ENCODE measurements at places on chromosomes 3 and 15.

DNA sequence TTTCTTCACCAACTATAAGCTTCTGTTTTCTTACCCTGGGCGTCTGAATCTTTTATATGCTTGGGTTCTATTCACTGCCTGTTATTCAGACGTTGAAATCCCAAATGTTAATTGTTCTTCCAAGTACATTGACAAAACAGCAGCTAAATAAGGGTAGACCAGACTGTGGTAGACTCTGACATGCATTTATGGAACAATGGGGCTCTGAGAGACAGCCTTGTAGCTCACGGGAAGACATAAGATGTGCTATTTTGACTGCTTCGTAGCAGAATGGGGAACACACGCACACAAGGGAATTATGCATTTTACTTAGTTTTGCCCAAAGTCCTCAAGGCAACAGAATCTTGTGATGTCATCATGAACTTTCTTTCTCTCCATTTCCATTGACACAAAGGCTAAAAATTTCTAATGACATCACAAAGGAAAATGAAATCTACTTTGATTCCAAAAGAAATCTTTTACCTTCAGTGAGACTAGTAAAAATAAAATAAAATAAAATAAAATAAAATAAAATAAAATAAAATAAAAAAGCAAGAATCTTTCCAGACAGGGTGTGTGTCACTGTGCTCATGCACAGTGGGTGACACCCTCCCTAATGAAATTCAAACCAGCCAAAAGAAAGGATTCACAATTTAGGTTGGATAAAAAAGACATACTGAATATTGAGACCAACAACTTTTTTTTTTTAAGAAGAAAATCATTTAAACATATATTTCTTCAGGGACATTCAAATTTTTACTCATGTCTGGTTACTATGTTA is 346.6 kb downstream of the ZBTB20 start:
- DNase-seq: peak; percentile 19

DNA sequence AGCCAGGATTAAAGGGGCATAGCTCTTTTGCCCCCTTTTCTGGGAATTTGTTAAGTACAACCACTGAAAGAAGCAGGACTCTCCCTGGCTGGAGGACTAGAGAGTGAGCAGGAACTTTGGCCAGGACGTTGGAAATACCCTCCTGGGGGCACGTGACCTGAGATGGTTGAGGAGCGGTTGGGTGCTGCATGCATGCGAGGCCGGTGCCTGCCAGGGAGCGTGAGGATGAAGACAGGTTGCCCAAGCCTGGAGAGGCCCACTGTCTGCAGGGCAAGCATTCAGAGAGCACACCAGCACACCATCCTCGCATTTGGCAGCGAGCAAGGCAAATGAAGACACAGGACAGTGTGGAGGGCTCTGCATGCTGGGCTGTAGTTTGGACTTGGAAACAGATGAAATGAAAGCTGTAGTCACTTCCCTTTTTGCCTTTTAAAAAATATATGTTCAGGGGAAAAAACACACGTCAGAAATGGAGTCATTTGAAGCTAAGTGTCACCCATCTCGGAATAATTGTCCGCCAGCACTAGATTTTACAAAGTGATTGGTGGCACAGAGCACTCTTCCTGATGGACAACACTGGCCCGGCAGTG is 217.6 kb downstream of the SLCO3A1 start:
- DNase-seq: no peak

- no peak for DNase-seq
Observed at GRCh38 chr15:49085696-49086459, 39.6 kb upstream of the SECISBP2L start.

DNA sequence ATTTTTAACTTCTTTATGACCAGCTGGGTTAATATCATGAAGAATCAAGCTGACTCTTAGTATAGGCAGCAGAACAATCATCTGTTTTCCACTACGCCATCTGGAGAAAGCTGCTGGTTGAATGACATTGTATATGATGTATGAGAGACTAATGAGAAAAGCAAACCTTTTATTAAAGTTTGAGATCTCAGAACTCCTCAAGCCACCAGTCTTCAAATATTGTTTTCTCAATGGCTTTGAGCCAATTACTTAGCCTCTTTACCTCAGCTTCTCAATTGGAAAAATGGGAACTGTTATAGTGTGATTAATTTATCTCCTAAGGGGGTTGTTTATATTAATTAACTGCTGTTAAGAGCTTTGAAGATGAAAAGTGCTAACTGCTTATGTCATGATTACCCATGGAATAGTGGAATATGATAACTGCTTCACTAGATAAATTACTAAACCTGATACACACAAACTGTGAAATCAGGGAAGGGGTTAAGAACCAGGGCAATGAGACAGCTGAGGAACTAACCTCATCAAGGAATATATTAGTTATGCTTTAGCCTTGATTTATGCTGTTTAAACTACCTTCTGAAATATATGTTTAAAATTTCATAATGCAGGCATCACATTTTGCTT is 330.1 kb downstream of the SOX2 start:
- DNase-seq: no peak

DNA sequence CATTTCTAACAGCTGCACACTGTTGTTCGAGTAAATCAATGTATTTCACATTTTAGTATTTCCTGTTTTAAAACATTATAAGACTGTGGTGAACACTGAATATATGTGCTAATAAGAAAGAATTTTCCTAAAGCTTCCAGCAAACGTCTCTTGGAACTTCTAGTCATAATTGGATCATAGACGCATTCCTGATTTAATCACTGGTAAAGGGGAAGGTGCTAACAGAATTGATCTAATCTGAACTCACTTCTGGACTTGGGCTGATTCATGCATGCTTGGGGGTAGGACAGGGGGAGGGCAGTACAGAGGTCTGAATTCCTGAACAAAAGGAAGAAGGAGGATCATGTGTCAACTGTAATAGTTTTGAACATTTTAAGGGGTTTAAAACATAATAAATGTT is 7.3 kb upstream of the LEKR1 start:
- DNase-seq: peak; percentile 74

GRCh38 chr3:168914662-168915061 is 748.9 kb downstream of the MECOM start:
- peak; percentile 51 for DNase-seq

GRCh38 chr3:133394561-133395311 is 5.1 kb upstream of the BFSP2 start:
- peak; percentile 39 for DNase-seq

DNA sequence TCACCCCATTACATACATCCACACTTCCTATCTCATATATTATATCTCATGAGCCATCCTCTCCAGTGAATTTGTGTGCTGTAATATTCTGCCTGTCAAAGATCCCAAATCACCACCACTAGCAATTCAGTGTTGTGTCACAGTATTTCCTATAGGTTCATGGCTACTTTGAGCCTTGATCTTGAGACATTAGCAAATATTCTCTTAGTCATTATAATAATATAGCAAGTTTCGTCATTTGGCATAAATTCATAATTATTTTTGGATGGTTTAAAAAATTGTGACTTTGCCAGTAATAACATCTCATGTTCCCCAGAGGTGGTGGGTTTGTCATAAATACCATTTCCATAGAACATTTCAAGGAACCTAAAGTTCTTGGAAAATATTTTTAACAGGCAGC is 47.7 kb downstream of the CMSS1 start:
- DNase-seq: no peak

DNA sequence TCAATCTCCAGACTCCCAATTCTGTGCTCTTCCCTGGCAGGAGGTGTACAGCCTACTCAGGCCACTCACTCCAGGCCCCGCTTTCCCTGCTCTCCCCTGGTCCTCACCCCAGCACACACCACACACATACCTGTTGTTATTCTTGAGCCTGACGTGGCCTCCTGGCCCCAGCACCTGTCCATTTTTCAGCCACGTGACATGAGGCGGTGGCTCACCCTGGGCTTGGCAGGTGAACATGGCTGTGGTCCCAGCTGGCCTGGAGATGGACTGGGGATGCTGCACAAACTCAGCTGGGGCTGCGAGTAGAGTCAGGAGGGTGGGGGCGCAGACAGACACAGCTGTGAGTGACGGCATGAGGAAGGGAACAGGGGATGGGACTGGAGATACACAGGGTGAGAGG is 27.3 kb downstream of the RNU5B-1 start:
- no peak for DNase-seq

- DNase-seq: no peak
Observed at GRCh38 chr3:120203016-120203415, 82.0 kb downstream of the GPR156 start.

DNA sequence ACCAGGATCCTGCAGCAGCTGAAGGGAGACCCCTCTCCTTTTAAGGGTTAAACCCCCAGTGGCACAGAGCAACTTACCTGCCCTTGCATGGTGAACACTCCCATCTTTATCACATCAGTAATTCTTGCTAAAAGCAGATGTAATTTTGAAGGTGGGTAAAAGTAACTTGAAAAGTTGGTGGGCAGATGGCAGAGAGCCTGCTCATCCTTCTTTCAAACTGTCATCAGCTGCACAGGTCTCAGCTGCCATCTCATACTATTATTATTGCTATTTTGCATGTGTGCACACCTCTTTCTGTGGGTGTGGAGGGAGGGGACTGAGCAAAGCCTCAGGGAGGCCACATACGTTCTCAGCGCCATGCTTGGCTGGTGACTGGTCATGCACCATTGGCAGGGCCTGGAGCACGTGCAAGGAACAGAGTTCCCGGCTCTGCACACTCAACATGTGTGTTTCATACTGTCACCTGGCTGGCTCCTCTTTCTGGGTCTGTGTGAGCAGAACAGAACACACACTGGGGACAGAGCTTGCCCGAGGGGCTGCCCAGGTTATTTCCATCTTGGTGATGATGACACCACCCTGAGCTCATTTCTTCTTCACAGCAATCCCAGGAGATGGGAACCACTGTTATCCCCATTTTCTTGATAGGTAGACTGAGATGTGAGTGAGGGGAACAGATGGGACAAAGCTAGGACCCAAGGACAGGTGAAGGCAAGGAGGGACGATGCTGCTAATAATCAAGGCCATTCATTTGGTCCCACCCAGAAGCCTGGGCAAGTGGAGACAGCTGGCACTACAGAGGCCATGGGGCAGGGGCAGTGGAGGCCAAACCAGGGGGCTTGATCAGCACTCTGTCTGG is 95.8 kb upstream of the KLF13 start:
- no peak for DNase-seq
